Stimulated activated CD8-positive, alpha-beta memory T cell treated with anti-CD3 and anti-CD28 coated beads, Interleukin-7, amount 100 ng/mL, for 24 hours (primary cell): ENCODE measurements at places on chromosomes 4 and X.

- DNase-seq: no peak
Observed at GRCh38 chr4:152676052-152676854, 3.5 kb downstream of the TMEM154 start.

DNA sequence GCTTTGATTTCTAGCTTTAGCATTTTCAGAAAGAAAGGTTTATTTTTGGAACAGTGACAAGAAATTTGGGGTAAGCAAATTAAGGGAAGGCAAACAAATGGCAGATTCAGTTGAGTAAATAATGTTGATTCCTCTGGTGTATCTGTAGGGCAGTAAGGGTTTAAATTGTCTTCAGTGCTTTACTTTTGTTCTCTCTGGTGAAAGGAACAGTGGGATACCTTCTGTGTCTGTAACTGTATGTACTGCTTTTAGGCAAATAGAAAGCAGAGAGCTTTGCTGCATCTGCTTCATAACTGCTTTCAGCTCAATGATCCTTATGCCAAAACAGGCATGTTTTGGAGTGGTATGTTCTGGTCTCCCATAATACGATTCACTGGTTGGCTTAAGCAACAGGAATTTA, 932.1 kb upstream of the SLIT2 start:
- DNase-seq: no peak

DNA sequence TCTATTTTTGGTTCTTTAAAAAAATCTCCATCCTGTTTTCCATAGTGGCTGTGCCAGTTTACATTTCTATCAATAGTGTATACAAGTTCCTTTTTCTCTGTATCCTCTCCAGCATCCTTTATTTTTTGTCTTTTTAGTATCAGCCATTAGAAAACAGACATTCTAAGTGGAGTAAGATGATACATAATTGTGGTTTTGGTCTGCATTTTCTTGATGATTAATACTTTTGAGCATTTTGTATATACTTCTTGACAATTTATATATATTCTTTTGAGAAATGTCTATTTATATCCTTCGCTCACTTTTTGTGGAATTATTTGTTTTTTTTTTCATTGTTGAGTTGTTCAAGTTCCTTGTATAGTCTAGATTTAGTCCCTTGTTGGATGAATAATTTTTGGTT, 382.2 kb upstream of the SPOCK3 start:
- DNase-seq: no peak

DNA sequence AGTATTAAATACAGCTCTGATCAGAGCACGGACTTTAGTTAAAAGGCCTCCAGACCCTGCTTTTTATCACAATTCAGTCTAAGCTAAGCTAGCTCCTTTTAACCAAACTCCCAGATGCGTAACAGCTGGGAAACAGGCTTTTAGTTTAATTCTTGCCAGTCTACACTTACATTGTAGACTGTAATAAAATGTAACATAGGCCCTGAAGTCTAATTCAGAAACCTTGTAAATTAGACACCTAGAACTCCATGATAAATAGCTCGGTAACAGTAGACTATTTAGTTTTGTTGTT, 20.1 kb downstream of the FBXO8 start:
- no peak for DNase-seq

GRCh38 chr4:79315891-79316290, 10.0 kb downstream of the NAA11 start:
- no peak for DNase-seq

DNA sequence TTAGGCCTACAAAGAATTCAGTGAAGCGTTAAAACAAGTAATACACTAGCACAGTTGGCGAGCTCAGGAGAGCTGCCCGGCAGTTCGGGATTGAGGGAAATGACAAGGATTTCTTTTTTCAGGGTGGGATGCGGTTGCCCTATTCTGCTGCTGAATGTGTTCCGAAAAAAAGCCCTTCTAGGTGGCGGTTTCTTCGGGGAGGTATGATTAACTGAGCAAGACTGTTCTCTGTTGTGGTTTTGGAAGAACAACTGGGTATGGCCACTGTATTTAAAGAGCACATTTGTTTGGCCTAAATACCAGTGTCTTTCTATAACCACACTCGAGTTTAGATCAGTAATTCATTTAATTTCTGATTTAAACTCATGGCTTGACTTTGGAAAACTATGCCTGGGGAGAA, 459.7 kb upstream of the FAT1 start:
- no peak for DNase-seq

DNA sequence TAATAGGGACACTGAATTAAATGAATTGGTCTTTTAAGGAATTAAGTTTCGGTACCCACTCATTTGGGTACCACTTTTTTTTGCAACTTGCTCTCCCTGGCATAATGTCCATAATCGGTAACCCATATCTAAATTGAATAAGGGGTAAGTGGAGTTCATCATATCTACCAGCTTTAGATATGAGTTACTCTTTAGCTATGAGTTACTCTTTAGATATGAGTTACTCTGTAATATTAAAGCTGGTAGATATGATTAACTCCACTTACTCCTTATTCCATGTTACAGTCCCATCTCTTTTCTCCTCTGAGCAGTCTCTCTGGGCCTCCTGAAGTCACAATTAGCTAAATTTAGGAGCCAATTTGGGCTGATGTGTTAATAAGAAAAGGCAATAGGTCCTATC, 85.7 kb downstream of the TEX13C start:
- DNase-seq: no peak

DNA sequence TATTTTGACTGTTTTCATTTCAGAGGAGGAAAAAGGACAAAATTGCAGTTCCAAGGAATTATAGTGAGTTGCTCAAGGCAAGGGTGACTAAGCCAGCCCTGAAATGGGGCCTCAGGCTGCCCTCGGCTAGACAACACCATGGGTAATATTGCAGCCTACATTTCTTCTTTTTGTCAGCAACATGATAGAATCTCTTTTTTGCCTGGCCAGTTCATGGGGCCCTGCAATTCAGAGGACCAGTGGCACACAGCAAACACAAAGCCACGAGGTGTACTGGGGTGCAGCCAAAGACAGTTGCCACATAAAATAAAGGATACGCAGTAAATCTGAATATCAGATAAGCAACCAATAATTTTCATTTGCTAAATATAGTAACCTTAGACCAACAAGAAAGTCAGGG, 41.8 kb downstream of the RBM47 start:
- no peak for DNase-seq

- DNase-seq: no peak
Observed at GRCh38 chr4:186775902-186776301, 52.2 kb upstream of the FAT1 start.

GRCh38 chr4:172725581-172725980, 443.0 kb upstream of the GALNT7 start:
- no peak for DNase-seq

DNA sequence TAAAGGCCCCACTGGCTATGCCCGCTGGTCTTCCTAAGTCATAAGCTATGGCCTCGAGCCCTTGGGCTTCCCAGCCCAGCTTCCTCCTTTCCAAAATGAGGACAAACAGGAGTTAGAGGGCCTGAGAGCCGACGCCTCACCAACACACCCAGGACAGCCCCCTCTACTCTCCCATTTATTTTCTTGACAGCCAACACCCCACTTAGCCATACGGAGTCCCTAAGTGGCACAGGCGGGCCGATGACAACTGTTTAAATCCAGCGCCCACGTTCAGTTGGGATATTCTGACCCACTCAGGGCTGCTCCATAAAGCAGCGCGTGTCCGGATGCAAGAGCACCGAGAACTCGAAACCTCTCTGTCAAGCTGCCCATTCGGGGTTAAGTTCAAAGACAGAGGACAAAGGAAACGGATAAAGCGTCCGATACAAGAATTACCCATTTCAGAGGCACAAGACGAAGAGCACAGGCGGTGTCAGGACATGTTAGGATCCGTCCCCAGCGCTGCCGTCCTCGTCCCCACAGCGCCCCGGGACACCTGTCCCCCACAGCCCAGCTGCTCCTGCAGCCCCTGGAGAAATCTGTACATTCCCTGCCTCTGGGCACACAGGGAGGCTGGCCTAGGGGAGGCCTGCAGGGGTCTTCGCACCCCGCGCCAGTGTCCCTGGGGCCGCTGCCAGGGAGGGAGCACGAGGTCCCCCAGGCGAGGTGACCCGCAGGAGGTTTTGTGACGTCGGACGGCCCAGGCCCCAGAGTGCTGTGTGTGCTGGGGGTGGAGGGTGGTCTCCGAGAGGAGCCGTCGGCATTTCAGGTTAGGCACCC, 1.2 kb downstream of the PRKX start:
- DNase-seq: no peak

DNA sequence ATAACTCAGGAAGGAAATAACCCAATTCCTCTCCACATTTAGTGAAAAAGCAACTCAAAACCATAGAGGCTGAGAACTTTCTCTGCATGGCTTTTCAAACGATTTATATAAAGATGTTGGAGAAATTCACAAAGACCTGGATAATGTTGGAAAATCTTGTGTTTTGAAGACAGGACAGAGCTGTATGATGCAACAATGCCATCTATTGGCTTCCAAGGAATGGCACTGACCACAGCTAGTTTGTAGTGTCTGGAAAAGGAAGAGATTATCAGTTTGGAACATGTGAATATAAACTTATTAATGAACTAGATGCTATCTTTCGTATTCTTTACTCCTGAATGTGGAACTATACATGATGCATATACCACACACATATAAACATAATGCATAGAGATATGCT, 503.6 kb downstream of the IL1RAPL1 start:
- DNase-seq: no peak

DNA sequence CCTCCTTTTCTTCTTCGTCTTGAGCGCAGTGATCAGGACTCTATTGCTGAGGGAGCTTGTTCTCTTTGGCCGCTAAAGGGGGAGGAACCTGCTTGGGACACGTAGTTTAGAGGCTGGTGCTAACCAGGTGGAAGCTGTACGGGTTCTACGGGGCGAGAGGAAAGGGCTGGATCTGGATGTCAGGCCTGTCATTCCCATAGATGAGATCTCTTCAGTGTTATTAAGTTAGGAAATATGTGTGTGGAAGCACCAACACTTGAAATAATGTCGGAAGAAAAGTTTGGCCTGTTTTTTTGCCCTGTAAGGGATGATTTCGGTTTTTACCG, 643 bp downstream of the SRP72 start:
- no peak for DNase-seq

DNA sequence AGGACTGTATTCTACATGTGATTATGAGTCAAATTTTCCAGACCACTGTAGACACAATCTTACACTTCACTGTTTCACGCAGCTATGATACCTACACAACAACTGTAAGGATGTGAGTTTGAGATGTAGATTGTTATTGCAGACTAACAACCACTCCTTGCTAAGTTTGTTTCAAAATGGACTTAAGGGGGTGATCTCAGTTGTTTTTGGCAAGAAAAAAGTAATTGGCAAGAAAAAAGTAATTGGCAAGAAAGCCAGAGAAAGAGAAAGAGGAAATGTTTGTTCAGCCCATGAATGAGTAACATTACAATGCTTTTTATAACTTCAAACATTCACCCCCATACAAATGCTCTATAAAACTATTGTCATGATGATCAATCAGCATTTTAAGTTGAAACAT, 466.4 kb downstream of the DMD start:
- no peak for DNase-seq

- DNase-seq: no peak
Observed at GRCh38 chr4:124937993-124938392, 225.5 kb upstream of the ANKRD50 start.

DNA sequence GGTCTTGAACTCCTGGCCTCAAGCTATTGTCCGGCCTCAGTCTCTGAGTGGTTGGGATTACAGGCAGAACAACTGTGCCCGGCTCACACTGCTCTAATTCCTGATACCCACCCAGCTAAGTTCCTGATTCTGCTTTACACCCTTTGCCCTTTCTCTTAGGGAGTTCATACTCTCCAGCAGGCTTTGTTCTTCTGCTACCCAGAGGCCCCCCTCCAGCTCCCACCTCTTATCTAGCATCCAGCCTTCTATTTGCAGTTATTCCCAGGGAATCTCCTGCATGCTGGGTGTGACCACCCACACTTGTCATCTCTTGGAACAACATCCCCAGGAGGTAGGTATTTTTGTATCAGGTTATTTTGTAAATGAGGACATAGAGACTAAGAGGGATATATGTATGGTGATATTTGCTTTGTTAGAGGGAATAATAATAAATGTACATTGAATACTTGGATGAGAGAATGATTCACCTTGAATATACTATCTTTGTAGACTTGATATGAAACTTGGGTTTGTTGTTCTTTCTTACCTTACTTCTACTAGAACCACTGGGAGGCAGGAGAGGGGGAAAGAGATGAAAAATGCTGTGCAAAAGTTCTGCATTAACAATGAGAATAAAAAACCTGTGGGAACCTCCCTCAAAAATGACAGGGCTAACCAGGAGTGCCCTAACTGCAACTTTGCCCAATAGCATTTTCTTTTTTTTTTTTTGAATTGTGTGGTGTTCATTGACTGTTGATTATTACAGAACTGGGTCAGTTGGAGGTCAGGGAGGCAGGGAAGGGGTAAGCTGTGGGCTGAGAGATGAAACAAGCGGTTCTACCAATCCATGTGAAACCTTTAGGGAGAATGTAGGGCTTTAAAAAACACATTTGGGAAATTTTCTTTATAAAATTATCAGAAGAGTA, 157.4 kb downstream of the SPRY1 start:
- no peak for DNase-seq
